ENCODE measurements at places on chromosomes 16 and 17.

DNA sequence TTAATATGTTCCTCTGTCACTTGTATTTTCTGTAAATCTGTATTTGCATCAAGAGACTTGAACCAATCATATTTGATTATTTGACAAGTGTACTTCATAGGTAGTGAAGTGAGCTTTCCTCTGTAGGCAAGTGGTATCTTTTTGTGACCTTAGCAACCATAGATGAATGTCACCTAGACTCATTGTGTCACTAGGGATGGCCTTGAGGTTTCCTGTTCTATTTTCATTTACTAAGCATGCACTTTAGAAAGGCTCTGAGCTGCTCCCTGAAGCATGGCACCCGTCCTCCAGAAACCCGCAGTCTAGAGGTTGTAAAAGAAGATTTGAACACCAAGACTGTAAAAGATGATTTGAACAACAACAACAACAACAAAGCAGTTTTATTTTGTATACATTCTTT lies 151.7 kb downstream of the PRKCB start:
- DNase-seq = no peak

- DNase-seq = no peak
Measured at GRCh38 chr16:54847207-54847606, 83.5 kb upstream of the IRX5 start.

- DNase-seq = no peak
Measured at GRCh38 chr16:65305266-65305959, 183.6 kb upstream of the CDH11 start.

GRCh38 chr17:21214777-21215541 lies 998 bp upstream of the TMEM11 start:
- DNase-seq = peak; percentile 44

- no peak for DNase-seq
Measured at GRCh38 chr17:18919963-18920362, 32.0 kb upstream of the SLC5A10 start.

DNA sequence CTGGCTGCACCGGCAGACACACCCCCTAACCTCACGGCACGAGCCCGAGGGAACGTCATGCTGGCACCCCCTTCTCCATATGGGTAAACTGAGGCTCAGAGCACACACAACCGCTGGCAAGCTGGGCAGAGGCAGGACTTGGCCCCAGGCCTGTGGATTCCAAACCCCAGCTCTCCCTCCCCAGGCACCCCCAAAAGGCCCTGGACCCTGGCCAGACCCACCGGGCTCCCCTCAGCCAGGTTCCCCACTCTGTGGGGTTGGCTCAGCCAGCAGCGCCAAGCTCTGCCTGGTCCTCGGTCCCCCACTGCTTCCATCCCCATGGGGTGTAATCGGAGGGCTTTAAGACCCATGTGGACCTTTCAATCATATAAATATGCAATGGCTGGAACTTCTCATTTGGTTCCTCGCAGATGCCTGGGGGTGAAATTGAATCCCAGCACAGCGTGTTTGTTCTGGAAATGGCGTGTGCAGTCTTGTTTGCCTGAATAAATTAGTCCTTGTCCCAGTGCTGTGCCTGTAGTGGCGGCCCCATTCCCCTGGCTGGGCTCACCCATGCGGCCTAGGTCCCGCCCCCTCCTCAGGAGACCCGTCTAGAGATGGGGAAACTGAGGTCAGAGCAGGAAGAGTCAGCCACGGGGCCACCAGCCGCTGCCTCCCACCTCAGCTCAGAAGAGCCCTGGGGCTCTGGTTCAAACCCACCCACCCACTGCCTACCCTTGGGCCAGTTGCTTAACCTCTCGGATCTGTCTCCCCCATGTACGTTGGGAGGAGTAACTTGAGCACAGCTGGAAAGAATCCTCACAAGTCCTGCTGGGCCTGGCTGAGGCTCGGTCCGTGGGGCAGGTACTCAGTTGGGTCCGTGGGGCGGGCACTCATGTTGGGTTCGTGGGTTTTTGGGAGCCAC lies 57.3 kb downstream of the ZFPM1 start:
- DNase-seq = no peak

DNA sequence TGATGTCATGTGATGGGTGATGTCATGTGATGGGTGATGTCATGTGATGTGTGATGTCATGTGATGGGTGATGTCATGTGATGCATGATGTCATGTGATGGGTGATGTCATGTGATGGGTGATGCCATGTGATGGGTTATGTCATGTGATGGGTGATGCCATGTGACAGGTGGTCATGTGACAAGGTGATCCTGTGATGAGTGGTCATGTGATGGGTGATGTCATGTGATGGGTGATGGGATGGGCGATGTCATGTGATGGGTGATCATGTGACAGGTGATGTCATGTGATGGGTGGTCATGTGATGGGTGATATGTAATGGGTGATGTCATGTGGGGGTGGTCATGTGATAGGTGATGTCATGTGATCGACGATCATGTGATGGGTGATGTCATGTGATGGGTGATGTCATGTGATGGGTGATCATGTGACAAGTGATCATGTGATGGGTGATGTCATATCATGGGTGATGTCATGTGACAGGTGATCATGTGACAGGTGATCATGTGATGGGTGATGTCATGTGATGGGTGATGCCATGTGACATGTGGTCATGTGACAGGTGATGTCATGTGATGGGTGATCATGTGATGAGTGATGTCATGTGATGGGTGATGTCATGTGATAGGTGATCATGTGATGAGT lies 17.2 kb downstream of the CD300LB start:
- DNase-seq = peak; percentile 60

GRCh38 chr16:85125570-85126393 lies 13.5 kb upstream of the CIBAR2 start:
- DNase-seq = no peak

DNA sequence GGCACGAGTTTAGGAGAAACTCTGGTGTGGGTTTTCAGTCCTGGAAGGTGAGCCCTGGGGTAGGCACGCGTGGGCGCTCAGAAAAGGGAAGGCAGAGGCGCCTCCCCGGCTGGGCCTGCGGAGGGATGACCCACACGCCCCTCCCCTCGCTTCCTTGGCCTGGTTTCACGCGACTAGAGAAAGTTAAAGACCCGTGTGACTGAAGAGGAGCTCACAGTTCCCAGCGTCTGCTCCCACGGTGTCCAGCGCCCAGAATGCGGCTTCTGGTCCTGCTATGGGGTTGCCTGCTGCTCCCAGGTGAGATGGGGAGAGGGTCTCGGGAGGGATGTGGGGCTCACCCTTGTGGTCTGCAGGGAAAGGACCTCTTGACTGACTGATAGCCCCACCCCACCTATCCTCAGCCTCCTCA lies at the start of gene CD300LG:
CD300LG (plus strand) TSS at position 214 of the 409 bp plus-strand sequence; CDS start at position 255, 41 bp downstream.
- no peak for DNase-seq

GRCh38 chr17:7016418-7016817 lies 4.0 kb downstream of the RNASEK start:
- DNase-seq = no peak

Data from kidney capillary endothelial cell (primary cell).